ENCODE measurements at places on chromosomes 5 and 9.
A peak's percentile ranks its signal among the peaks of the same experiment; 100 is the strongest.

- no peak for DNase-seq
Measured at GRCh38 chr5:178340187-178340586, 107.6 kb upstream of the PHYKPL start.

DNA sequence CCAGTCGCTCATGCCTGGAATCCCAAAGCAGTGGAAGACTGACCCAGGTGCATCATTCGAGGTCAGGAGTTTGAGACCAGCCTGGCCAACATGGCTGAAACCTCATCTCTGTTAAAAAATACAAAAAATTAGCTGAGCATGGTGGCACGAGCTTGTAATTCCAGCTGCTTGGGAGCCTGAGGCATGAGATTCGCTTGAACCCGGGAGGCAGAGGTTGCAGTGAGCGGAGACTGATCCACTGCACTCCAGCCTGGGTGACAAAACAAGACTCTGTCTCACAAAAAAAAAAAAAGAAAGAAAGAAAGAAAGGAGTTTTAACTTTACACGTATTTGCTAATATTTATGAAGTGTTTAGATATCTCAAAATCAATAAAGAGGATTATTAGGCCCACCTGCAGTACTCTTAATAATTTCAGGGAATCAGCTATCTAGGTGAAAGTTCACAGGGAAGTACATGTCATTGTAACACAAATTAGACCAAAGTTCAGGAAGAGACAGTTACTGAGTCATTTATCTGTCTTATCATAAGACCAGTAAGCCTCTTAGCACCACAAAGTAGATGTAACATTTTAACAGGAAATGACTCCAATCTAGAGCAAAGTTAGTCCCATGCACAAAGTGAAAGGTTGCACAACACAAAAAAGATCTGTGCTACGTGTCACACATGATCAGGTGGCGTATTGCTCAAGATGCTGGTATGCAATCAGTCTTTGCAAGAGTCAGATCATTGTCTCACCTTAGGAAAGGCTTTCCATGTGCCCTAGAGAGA, 34.1 kb upstream of the PLIN2 start:
- no peak for DNase-seq

DNA sequence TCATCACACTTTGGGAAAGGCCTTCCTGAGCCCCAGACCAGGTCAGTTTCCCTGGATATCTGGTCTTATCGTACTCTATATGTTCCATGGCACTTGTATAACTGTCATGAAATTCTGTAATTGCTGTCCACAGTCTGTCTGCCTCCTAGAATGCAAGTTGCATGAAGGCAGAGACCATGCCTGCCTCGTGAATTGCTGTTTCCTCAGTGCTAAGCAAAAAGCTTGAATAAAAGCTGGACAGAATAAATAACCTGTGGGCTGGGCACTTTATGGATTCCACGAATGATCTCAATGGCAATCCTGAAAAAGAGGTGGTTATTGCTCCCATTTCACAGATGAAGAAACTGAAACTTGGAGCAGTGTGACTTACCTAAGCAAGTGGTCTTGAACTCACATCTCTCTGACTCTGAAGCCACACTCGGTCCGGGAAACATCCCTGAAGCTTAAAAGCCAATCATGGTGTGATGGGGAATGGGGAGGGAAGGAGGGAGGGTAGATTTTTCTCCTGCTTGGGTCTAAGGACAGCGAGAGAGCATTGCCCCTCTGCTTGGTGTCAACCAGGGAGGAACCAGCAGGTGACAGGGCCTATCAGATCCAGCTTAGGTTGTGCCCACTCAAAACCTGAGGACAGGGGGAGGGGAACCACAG, 13.2 kb upstream of the LHX2 start:
- no peak for DNase-seq

GRCh38 chr9:36768677-36769076, 196.0 kb downstream of the MELK start:
- no peak for DNase-seq

DNA sequence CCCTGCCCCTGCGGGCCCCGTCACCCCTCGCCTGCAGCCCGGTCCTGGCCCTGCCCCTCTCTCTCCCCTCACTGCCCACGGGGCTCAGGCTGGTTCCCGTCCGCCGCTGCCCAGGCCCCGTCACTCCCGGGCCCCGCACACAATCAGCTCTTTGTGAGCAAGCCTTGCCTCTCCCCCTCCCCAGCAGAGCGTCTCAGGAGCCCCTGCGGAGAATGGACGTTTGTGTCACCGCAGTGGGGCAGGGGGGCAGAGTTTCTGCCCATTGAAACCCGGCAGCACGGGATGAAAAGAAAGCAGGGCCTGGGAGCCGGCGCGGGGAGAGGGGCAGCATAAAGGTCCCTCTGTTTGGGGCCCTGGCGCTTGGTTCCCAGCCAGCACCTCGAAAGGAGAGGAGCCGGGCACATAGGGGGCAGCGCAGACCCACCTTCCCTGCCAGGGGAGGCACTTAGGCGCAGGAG, 13.5 kb upstream of the NUP214 start:
- no peak for DNase-seq

GRCh38 chr9:100525563-100525962, 52.3 kb upstream of the CAVIN4 start:
- no peak for DNase-seq

DNA sequence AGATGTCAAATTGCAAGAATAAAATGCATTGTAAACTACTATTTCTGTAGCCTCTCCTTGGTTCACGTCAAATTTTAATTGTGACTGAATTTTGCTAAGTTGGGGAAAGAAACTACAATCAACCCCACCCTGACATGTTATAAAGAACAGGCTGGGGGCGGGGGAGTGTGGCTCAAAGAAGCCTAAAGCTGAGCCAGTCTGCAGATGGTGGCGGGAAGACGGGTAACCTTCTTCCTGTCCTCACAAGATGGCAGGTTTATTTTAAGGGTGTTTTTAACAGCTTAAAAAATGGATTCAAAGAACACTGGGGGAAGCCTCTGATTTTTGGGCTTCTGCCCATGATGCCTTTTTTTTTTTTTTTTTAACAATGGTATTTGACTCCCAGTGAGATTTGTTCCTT, 68.5 kb upstream of the MELK start:
- DNase-seq: no peak

DNA sequence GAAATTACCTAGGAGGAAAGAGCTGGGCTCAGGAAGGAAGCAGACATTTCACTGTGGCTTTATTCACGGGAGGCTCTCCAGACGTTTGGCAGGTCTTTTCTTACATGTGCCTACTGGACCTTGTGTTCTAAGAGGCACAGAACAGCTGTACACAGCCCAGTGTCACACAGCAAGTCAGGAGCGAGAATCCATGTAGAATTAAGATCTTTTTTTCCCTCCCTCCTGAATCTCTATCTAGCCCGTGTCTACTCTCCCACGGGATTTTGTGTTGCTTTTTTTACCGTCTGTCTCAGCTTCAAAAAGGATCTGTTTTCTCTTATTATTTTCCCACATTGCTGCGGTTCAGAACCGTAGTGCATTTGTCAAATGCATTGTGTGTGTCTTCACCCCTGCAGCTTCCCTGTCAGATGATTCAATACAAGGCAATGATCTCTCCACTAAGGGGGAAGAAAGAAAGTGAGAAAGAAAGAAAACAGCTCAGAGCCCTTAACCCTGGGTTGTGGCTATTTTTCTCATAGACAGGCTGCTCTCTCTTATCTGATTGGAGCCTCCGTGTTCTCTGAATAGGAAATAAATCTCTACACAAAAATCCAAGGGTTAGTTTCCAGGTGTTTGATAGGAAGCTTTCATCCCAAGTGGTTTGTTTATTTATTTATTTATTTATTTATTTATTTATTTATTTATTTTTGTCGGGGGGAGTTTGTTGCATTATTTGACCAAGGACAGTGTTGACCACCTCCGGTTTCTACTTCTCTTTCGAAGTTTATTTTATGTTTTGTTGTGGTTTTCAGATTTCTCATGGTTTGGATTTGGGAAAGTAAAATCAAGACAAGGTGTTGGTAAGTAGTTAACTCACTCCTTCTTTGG, 191.0 kb downstream of the NTRK2 start:
- no peak for DNase-seq

GRCh38 chr9:124355941-124356744, 59.1 kb downstream of the PSMB7 start:
- no peak for DNase-seq

- no peak for DNase-seq
Measured at GRCh38 chr5:89178541-89178940, 295.6 kb upstream of the MEF2C start.

DNA sequence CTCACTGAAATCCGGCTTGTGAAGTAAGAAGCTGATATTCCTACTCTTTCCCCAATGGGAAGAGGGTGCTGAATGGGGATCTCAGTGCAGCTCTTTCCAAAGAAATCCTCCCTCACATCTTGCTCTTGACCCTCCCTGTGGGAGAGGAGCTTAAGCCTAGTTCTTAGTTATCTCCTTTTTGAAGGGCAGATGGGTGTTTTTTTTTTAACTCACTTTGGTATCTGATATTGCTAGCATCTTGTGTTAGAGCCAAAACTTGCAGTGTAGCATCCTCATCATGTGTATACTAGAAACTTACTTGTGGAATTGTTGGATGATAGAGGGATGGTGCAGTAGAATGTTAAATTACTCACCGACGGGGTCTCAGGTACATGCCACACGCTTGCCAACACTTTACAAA, 90.2 kb downstream of the F2RL2 start:
- no peak for DNase-seq

DNA sequence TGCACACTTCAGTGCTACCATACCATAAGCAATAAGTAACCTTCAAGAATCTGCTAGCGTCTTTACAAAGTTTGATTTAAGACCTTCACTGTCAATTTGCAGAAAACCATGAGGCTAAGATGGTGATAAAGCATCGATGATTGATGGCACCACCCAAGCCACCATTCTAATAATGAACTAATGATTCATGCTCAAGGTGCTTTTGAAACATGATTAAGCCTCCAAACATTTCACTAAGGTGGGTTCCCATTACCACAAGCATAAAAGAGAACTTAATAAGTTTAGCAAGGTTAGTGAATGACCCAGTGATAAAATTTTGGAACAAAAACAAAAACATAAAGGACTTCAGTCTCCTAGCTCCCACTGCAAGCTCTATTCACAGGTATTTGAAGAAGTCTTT, 214.7 kb downstream of the FBXL17 start:
- DNase-seq: no peak

GRCh38 chr9:114383521-114384231, 4.1 kb downstream of the AKNA start:
- no peak for DNase-seq

GRCh38 chr5:170755679-170756456, 27.7 kb upstream of the GABRP start:
- DNase-seq: no peak

DNA sequence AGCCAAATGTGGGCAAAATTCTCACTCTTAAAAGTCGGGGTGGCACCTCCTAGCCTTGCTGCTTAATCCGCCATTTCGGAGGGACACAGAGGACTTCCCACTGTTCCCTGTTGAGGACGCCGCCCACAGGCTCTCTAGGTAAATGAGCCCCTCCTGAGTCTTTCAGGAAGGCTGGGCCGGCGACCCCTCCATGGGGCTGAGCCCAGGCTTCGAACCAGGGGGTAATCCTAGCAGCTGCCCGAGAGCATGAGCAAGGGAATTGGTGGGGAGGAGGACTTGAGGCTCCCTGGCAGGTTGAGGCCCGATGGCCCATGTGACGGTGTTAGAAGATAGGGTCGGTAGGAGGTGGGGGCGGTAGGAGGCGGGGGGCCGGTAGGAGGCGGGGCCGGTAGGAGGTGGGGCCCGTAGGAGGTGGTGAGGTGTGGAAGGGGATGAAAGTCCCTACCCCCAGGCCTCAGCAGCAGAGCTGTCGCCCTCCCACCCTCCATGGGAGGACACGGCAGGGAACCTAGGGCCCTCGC, 17.1 kb downstream of the SLC12A7 start:
- no peak for DNase-seq

GRCh38 chr5:107425541-107426031, 245.2 kb downstream of the EFNA5 start:
- no peak for DNase-seq

GRCh38 chr5:114391321-114391720, 29.5 kb downstream of the KCNN2 start:
- no peak for DNase-seq

- DNase-seq: no peak
Measured at GRCh38 chr5:41648996-41649395, 138.6 kb upstream of the PLCXD3 start.

GRCh38 chr5:181160152-181160754, 12.9 kb downstream of the OR2V2 start:
- peak; percentile 9 for DNase-seq

- DNase-seq: no peak
Measured at GRCh38 chr5:84301535-84301934, 83.1 kb downstream of the EDIL3 start.

- no peak for DNase-seq
Measured at GRCh38 chr5:24325306-24325832, 319.4 kb downstream of the CDH10 start.

- DNase-seq: no peak
Measured at GRCh38 chr5:122871661-122872060, 26.2 kb downstream of the SNX24 start.

DNA sequence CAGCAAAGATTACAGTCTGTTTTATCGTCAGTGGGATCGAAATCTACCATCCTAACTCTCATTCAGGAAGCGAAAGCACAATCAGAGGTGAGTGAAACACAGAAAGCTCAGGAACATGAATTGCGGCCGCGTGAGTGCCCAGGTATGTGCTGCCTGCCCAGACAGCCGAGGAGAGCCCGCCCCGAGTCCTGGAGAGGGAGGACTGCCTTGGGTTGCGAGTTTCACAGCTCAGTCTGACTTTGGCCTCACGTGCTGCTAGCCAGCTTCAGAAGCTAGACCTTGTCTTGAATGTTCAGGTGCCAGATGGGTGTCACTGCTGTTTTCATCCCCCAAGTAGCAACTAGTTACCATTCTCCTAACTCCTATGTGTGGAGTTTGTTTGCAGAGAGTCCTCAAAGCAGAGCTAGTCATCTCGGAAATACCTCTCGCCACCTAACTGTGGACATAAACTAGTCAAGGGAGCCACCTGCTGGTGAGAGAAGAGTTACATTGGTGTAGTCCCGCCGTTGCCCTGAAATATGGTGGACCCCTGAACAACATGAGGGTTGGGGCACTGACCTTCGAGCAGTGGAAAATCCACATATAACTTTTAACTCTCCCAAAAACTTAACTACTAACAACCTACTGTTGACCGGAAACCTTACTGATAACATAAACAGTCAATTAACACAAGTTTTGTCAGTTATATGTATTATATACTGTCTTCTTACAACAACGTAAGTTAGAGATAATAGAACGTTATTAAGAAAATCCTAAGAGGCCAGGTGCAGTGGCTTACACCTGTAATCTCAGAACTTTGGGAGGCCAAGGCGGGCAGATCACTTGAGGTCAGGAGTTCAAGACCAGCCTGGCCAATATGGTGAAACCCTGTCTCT, 80.9 kb downstream of the GOLPH3 start:
- DNase-seq: peak; percentile 64

GRCh38 chr9:2109069-2109650, 94.0 kb downstream of the SMARCA2 start:
- no peak for DNase-seq

DNA sequence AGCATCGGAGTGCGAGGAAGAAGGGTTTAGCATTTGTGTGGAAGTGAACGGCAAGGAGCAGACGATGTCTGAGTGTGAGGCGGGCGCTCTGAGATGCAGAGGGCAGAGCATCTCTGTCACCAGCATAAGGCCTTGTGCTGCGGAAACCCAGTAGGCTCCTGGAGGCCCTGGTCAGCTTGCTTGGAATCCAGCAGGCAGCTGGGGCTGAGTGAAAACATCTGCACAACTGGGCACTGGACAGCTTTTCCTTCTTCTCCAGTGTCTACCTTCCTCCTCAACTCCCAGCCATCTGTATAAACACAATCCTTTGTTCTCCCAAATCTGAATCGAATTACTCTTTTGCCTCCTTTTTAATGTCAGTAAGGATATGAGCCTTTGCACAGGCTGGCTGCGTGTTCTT, 72.1 kb downstream of the C7 start:
- no peak for DNase-seq

Data from DMS 273 treated with DMSO at 0.1 percent for 48 hours (cell line).